Subcutaneous adipose tissue (tissue), 4 donors: ENCODE measurements at places on chromosomes 3 and 15. TPM values are rescaled to one million over a fixed set of nuclear protein-coding genes. Genes with fewer than 3 reads are reported as not detected.

The LRRC31 gene
- total RNA-seq = 0.44 TPM

The TRPM1 gene
- total RNA-seq = not detected

The SPATA12 gene
- 0.51 TPM for total RNA-seq

The PLSCR2 gene
- total RNA-seq = not detected

The TMEM40 gene
- not detected for total RNA-seq

The PAK6 gene
- total RNA-seq = 0.51 TPM

The GOLGA6L10 gene
- 0.34 TPM for total RNA-seq

The PP2D1 gene
- total RNA-seq = not detected

The INSYN1 gene
- total RNA-seq = 3.2 TPM

The SLC25A38 gene
- total RNA-seq = 20.9 TPM

The HTR3E gene
- total RNA-seq = not detected

The GOLGA8O gene
- total RNA-seq = not detected

The TTC14 gene
- total RNA-seq = 37.3 TPM

The PFKFB4 gene
- total RNA-seq = 2.0 TPM

The CFAP91 gene
- 2.9 TPM for total RNA-seq

The LAMB2 gene
- total RNA-seq = 444 TPM

The LMAN1L gene
- not detected for total RNA-seq

The ZCWPW2 gene
- 0.38 TPM for total RNA-seq

The ACTRT3 gene
- 3.8 TPM for total RNA-seq

The CHST2 gene
- 3.5 TPM for total RNA-seq

The NR2E3 gene
- total RNA-seq = not detected

The TM4SF4 gene
- total RNA-seq = not detected

The KY gene
- not detected for total RNA-seq

The CTXN2 gene
- not detected for total RNA-seq

The CAMK2N2 gene
- total RNA-seq = not detected

The PRR20G gene
- not detected for total RNA-seq

The STARD9 gene
- 41.6 TPM for total RNA-seq
